CD8-positive, alpha-beta memory T cell (primary cell): ENCODE measurements at places on chromosomes 13 and 19.

GRCh38 chr13:109870696-109871370, 84.5 kb upstream of the IRS2 start:
- no peak for DNase-seq

- DNase-seq, result no peak
Observed at GRCh38 chr19:50465000-50465399, 11.3 kb upstream of the EMC10 start.

- no peak for DNase-seq
Observed at GRCh38 chr13:98180092-98180491, 3.0 kb upstream of the RNF113B start.

DNA sequence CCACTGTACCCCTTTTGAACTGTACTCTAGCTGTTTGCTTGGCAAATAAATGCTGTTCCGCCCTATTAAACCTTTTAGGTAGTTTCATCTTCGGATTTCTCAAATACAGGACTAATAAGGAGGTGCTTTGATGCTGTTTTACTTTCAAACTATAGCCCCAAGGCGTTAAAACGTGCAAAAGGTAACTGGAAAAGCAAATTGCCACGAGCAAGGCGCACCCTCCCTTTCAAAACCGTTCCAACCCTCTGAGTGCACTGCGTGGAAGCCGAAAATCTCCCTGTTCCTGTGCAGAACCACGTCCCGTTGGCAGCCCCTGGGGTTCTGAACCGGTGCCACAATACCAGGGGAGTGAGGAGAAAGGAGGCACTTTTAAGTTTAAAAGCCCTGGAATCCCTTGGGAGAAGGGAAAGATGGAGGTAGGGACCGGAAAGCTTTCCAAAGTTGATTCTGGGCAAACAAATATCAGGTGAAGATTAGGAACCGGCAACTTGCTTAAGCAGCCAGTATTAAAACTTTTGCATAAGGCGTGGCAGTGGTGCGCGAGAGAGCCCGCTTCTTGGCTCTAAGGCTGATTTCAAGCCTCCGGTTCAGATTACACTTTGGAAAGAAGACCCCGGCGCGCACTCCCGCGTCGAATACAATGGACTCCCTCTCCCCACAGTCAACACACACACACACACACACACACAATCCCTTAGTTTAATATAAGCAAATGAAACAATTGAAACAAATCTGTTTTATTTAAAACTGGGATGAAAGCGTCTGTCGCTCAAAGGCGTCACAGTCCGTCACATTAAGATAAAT, 9.5 kb downstream of the POU4F1 start:
- DNase-seq, result no peak

- no peak for DNase-seq
Observed at GRCh38 chr13:82070416-82070815, 1729.5 kb upstream of the SPRY2 start.

GRCh38 chr19:32200312-32201038, 144.9 kb upstream of the ZNF507 start:
- DNase-seq, result no peak
